Activated CD8-positive, alpha-beta T cell treated with anti-CD3 and anti-CD28 coated beads for 36 hours (primary cell): ENCODE measurements at places on chromosomes 6 and 20.

DNA sequence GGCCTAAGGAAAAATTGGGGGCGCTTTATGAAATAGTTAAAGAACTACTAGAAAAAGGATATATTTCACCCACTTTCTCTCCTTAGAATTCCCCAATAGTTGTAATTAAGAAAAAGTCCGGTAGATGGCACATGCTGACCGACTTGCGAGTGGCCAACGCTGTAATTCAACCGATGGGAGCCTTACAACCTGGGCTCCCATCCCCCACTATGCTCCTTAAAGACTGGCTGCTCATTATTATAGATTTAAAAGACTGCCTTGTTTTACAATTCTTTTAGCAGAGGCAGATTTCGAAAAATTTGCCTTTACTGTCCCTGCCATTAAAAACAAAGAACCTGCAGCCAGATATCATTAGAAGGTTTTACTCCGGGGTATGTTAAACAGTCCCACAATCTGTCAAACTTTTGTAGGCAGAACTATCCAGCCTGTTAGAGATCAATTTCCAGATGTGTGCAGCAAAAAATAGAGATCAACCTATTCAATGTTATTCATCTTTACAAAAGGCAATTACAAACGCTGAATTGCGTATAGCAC is 58.5 kb upstream of the PRSS16 start:
- peak; percentile 73 for DNase-seq

- no peak for DNase-seq
Measured at GRCh38 chr20:62353289-62354030, 13.7 kb downstream of the LAMA5 start.

GRCh38 chr20:15851576-15852215 is 721.6 kb downstream of the KIF16B start:
- no peak for DNase-seq

- no peak for DNase-seq
Measured at GRCh38 chr6:77173472-77174074, 289.7 kb downstream of the HTR1B start.

DNA sequence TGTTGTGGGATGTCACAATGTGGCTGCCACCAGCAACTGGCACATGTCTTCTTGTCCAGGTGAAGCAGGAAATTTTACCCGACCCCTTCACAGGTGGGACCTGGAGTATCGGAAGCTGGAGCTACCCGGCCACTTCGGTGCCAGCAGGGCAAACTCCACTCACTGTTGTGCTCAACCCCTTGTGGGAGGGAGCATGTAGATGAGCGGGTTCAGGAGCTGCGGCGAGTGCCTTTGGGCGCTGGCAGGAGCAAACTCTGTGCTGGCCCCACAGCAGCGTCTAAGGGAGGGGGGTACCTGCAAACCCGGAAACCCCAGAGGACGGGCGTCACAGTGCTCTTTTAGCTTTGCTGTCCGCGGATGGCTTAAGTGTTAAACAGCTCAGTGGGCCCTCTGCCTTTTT is 20.7 kb upstream of the SULF2 start:
- no peak for DNase-seq

DNA sequence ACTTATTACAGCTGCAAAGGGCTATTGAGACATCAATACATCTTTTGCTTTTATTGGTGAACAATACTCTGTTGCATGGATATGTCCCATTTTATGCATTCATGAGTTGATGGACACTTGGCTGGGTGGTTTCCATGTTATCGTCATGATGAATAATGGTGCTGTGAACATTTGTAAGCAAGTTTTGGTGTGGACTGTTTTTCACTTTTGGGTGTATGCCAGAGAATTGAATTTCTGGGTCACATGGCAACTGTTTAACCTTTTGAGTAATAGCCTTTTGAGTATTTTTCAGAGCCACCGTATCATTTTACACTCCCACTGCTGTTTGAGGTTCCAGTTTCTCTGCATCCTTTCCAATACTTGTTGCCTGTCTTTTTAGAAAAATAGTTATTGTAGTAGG is 107.0 kb downstream of the JARID2 start:
- DNase-seq: no peak

- DNase-seq: no peak
Measured at GRCh38 chr6:166343150-166343487, 774 bp upstream of the SFT2D1 start.
